Pancreas (tissue), 10 donors: ENCODE measurements at places on chromosomes 4 and X. TPM values are rescaled to one million over a fixed set of nuclear protein-coding genes. Genes with fewer than 3 reads are reported as not detected.

Gene HERC5
- total RNA-seq: 3.0 TPM

GRCh38 chr4:133910165-133910564 lies 291.4 kb downstream of the PABPC4L start:
- DNase-seq: no peak

DNA sequence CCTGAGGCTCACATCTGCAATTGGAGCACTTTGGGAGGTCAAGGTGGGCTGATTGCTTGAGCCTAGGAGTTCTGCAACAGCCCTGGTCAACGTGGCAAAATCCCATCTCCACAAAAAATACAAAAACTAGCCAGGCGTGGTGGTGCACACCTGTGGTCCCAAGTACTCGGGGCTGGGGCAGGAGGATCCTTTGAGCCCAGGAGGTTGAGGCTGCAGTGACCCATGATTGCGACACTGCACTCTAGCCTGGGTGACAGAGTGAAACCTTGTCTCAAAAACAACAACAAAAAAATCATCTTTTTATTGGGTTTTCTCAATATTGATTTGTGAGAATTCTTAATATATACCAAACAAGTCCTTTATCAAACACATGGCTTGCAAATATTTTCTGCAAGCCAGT lies 64.9 kb downstream of the ANKRD17 start:
- no peak for DNase-seq

Gene GEMIN8
- 12.3 TPM for total RNA-seq

GRCh38 chrX:27675493-27675892 lies 85.3 kb downstream of the DCAF8L2 start:
- no peak for DNase-seq

GRCh38 chrX:40061871-40062524 lies 35.8 kb downstream of the BCOR start:
- DNase-seq: no peak

Gene RBM47
- 47.5 TPM for total RNA-seq

DNA sequence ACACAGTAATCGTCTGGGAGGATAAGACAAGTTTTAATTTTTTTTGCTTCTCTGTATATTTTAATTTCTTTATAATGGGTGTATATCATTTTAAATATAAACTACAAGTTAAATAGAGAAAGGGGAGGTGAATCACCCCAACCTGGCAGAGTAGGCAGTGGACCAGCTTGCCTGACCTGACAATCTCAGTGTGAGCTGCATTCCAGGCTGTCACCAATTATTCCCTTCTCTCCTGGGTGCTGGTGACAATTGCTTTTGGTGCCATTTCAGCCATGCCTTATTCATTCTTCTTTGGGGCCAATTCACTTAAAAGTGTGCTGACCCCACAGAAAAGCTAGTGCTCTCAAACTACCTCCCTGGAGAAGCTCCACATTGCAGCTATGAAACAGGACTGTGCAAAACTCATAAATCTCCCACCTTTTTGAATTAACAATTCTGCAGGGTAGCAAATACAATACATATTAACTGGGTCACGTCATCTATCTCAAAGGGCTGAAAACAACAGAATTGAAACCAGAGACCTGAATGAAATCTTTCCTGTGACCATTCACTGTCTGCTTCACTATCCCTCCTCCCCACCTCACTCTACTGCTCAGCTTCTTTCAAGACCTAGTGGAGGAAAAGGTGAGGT lies 359.0 kb downstream of the HS3ST1 start:
- DNase-seq: no peak

DNA sequence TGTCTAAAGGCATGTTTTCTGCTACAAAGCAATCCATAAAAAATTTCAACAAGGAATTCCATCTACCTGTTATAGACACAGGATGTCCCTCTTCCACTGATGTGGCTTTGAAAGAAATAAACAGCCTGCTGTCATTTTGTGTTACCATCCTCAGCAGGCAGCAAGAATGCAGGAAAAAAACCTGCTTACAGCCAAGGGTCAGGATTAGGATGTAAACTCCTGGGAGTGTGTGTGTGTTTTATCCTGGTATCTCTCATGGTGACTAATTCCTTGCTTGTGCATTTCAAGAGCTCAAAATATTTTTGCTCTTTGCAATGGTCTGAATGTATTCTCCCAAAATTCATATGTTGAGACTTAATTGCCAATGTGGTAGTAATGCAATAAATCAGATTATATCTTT lies 28.6 kb upstream of the SFRP2 start:
- DNase-seq: no peak

DNA sequence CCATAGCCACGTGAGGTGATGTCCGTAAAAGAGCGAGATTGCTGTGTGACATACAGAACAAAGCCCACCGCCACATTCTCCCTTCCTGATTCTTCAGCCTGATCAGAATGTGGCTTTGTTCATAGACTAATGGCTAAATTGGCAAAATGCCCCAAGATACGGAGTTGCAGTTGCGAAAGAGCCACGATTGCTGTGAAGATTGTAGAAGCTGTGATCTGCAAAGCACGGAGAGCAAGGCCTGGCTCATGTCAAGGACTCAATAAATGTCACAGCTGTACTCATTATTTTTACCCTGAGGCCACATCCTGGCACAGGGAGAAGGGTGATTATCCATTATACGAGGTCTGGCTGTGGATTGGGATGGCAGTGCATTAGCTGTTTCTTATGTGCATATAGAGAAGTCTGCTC lies 34.2 kb downstream of the ARSD start:
- peak; percentile 36 for DNase-seq

DNA sequence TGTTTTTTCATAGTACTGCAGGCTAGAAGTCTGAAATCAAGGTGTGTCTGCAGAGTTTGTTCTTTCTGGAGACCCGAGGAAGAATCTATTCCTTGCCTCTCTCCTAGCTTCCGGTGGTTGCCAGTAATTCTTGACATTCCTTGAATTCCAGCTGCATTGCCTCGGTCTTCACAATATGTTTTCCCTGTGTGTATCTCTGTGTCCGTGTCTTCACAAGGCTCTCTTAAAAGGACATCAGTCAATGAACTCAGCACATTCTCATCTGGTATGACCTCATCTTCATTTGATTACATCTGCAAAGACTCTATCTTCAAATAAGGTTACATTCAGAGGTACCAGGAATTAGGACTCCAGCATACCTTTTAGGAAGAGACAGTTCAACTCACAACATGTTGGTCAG lies 163.4 kb downstream of the BANK1 start:
- DNase-seq: no peak

- no peak for DNase-seq
These were observed 4.8 kb downstream of the NDP start for GRCh38 chrX:43968359-43968781.
